ENCODE measurements at places on chromosomes 2 and 18.

DNA sequence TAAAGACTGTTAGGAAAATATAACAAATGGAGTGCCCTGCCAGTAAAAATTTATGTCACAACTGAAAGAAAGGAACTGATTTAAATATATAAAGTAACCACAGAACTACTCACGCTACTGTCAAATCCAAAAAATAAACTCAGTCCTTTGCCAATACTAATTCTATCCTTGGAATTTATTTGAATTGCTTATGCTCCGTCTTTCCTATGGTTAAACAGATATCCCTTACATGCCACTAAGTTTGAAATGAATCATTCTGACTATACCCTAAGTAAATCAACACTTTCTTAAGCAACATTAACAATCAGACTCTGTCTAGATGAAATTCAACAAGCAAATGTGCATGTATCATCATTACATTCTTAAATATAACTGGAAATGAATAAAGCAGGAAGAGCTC is 9.8 kb downstream of the HNRNPLL start:
- DNase-seq, result no peak

DNA sequence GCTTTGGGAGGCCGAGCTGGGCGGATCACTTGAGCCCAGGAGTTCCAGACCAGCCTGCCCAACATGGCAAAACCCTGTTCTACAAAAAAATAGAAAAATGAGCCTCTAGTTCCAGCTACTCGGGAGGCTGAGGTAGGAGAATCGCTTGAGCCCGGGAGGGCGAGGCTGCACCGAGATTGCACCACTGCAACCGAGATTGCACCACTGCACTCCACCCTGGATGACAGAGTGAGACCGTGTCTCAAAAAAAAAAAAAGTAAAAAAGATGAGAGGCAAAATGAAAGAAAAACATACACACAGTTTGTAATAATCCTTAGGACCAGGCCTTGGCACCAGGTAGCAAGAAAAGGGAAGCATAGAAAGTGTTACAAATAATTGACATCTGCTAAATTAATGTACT is 22.0 kb downstream of the RBM43 start:
- DNase-seq, result peak; percentile 49

DNA sequence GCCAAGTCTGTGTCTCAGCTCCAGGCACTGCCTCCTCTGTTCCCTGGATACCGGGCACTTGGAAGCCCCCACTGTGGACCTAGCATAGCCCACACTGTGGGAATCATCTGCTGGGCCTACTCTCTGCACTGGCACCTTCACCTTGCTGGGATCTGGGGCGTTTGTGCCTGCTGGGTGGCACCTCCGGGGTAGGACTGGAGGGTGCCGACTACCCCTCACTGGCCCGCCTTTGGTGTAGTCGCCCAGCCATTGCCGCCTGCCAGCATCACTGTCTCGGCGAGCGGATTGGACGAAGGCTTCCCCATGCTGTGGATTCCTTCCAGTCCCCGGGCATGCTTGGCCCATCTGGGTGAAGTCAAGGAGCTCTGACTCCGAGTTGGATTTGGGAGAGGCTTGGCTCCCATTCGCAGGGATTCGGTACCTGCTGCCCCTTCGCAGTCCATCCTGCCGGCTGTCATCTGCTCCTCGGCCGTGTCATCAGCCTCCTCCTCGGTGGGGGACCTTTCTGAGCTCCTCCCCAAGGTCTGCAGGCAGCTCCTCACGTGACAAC is 180.6 kb upstream of the HDAC4 start:
- no peak for DNase-seq

DNA sequence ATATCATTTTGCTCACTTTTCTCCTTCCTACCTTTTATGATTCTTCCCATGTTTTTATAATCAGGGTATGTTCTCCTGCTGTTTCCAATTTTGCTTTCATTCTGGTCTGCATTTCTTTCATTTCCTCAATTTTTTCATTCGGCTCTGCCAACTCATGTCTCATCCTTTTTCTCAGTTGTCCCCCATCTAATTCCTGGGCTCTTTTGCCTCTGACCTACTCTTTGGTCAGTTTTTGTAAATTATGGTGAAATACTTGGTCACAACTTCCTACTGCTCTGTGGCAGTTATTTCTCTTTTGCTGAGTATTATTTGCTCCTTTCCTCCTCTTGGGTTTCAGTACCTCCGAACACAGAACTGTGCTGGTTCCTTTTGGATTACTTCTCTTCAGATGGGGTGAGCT is 27.5 kb downstream of the MYO7B start:
- DNase-seq, result peak; percentile 87

DNA sequence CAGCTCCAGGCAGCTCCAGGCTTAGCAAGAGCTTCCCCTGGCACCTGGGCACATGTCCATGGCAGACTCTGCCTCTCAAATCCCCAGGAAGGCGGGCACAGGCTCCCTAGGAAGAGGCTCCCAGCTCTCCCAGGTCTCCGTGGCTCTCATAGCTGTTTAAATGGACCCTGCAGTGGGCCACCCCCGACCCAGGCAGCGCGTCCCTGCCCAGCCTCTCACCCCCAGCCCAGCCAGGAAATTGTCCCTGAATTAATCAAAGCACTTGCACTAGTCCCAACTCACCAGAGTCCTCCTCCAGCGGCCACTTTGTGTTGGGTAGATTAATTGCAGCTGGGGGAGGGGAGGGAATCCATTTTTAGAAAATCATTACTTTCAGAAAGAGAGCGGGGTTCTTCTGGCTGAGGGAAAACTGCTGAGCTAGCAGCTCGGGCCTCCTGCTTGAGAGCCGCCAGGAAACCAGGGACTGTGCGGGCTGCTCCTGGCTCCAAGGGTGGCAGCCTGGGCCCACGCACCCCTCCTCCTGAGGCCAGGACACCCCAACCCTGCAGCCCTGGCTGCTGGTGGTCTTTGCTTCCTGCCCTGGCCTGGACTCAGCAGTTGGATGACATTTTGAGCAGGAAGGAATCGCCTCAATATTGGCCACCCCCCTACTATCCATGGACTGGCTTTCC is 36.0 kb downstream of the SMAD7 start:
- no peak for DNase-seq

Data from suppressor macrophage treated with lipopolysaccharide for 4 hours (primary cell).